ENCODE measurements at places on chromosomes 3 and 15.

DNA sequence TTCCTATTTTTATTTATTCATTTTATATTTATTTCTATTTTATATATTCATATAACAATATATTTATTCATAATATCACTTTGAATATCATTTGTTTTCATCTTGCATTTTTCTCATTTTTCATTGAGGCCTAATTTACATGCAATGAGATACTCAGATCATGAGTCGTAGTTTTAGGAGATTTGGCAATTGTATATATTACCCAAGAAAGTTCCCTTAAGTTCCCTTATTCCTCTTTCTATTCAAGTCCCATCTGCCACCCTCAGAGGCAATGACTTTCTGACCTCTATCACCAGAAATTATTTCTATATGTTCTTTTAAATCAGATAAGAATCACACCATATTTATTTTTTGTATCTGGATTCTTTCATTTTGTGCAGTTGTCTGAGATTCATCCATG lies 329.1 kb upstream of the TPRG1 start:
- no peak for DNase-seq

GRCh38 chr15:100731267-100732152 lies 129.1 kb downstream of the ASB7 start:
- peak; percentile 31 for DNase-seq

- no peak for DNase-seq
Observed at GRCh38 chr3:121998030-121998580, 23.9 kb downstream of the ILDR1 start.

DNA sequence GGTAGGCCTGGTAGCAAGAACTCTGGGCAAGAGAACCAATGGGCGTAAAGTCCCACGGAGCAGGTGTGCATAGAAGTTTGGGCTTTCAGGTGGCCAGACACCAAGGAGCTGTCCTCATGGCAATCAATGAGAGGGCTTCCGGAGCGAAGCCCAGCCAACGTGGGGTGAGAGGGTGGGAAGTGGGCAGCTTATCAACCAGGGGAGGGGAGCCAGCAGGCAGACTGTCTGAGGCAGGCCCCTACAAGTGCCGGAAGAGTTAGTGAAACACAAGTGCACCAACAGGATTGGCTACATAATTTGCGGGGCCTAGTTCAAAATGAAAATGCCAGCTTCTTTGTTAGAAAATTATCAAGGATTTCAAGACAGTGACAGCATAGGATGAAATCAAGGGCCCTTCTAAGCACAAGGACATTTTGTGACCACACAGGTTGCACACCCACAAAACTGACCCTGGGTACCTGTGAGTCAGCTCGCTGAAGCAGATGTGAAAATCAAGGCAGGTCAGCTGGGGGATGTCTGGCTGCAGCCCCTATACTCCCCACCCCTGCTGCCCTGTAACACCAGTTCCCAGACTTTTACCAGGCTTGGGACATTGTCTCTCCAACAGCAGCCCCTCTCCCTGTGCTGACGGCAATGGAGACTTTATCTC lies 102.1 kb upstream of the ETV5 start:
- no peak for DNase-seq

DNA sequence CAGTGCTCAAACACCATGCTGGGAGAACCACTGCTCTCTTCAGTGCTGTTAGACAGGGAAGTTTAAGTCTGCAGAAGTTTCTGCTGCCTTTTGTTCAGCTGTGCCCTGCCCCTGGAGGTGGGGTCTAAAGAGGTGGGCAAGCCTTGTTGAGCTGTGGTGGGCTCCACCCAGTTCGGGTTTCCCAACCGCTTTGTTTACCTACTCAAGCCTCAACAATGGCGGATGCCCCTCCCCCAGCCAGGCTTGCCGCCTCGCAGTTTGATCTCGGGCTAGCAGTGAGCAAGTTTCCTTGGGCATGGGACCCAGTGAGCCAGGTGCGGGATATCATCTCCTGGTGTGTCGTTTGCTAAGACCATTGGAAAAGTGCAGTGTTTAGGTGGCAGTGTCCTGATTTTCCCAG lies 670.2 kb upstream of the ALCAM start:
- DNase-seq = no peak

DNA sequence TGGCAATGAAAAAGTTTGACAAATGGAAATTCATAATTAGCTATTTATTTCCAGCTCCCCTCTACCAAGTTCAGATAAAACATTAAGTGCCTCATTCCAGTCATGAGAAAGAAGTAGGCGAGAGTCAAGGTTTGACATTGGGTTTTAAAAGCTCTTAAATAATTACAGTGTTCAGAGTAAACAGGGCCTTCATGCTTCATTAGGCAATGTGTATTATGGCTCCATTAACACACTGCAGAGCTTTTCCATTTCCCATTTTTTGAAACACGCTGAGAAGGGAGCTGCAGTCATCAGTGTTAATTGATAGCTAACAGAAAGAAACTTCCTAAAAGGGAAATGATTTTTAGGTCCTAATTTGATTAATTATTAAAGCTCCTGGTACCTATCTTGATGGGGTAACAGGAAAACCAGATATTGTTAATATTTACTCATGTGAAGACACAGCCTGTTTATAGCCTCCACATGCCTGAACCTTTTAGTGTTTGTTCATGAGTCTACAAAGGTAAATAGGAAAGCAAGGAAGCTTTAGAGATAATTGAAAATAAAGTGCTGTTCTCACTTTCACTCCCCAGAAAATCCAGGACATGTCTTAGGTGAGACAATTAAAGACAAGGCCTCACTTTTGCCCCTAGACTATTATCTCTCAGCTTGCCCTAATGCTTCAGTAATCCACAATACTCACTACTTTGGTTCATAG lies 28.7 kb downstream of the SST start:
- DNase-seq = no peak

DNA sequence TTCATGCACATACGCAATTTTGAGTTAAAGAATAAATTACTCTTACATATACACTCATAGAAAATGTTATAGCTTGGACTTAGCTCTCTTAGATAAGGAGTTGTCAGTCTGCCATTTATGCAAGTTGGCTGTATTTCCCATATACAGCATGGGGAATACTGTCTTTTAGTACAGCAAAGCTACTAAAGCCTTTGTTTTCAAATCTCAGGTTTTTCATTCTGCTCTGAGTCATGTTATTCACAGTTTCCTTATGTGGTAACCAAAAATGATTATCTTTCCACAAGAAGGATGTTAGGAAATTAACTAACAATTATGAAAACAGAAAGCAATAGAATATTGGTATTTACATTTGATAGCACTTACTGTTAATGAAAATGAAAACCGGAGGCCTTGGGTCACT lies 4.3 kb upstream of the TIPARP start:
- DNase-seq = no peak

GRCh38 chr3:40864146-40864782 lies 335.0 kb upstream of the CTNNB1 start:
- no peak for DNase-seq

- no peak for DNase-seq
Observed at GRCh38 chr3:181328346-181328745, 338.8 kb upstream of the DNAJC19 start.

DNA sequence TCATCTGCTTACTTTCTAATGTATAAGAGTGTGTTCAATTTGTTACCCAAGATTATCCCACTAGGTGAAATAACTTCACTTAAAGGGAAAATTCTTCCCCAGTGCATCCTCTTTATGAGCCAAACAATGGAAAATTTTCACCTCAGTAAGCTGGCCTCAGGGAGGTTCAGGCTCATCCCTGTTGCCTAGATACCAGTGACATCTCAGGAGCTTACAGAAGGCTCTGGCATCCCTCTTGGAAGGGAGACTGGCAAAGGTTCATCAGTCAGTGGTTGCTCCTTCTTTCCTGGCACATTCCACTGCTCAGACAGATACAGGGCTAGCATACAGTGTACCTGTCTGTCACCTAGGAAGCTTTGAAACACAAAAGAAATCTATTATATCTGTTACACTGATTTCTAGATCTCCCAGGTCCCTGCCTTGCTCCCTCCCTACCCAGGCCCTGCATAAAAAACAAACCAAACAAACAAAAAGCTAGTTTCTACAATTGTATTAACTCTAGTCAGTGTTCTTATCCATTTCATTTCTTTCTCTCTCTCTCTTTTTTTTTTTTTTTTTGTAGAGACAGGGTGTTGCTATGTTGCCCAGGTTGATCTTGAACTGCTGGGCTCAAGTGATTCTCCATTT lies 1.7 kb downstream of the IP6K2 start:
- no peak for DNase-seq

GRCh38 chr3:56019490-56020146 lies 448.6 kb downstream of the ERC2 start:
- no peak for DNase-seq

GRCh38 chr3:44098656-44099415 lies 142.8 kb upstream of the TOPAZ1 start:
- no peak for DNase-seq

All from aorta (tissue), 5 donors.